ENCODE measurements at places on chromosomes 6 and 20. TPM values are rescaled to one million over a fixed set of nuclear protein-coding genes. Genes with fewer than 3 reads are reported as not detected.
A peak's percentile ranks its signal among the peaks of the same experiment; 100 is the strongest.

DNA sequence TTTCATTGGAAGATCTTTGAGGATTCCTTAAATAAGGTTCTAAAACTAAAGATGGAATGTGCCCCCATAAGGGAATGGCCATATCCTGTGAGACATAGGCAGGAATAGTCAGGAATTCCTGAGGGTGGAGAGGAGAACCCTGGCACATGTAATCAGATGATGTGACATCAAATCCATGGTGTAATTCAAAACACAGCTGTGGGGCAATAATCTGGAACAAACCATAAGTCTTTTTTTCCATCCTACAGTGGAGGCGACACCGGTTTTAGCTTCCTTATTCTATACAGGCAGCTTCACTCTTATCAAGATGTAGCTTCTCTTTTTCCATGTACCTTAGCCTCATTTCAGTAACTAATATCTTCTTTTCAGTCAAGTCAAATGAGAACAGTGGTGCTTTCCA is 133.6 kb upstream of the CITED2 start:
- no peak for DNase-seq

- DNase-seq, result peak; percentile 82
Observed at GRCh38 chr20:37901654-37902503, 1.0 kb upstream of the VSTM2L start.

The FILIP1 gene
- total RNA-seq, result 22.6 TPM

The COMMD7 gene
- total RNA-seq, result 39.4 TPM

The CDH26 gene
- not detected for total RNA-seq

DNA sequence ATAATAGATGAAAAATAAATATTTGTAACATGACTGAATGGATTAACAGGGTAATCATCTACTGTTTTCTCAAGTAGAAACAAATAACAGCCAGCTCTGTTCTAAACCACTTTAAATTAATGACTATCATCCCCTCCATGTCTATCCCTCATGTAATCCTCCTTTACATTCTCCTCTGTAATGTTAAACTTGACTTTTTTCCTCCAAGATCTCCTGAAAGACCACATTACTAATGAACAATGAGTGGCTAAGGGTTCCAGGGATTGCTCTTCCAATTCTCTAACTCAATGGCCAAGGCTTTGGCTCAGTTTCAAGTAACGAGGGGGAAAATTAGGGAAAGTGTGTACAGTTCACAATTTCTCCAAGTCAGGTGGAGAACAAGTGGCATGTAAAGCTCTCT is 37.6 kb upstream of the FBXL4 start:
- DNase-seq, result no peak

DNA sequence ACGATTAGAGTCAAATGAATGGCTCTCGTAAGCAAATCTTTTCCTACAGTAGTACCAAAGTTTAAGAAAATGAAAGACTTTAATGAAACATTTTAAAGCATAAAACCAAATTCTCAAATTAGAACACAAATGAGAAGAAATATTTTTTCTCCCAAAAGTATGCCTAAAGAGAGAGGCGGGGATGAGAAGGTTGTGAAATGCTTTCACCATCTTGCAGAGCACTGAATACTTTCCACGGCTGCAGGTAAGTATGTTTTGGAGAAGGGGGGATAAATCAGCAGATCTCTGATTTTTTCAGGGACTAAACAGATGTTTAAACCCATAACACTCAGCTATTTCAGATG is 277.1 kb downstream of the ADGB start:
- no peak for DNase-seq

The NFATC2 gene
- 0.19 TPM for total RNA-seq

The OSTM1 gene
- total RNA-seq, result 18.0 TPM

GRCh38 chr20:39631557-39631956 is 669.4 kb downstream of the DHX35 start:
- no peak for DNase-seq

Data from neural progenitor cell (in vitro differentiated cells).